Kidney epithelial cell (primary cell): ENCODE measurements at places on chromosomes 3 and 15. TPM values are rescaled to one million over a fixed set of nuclear protein-coding genes. Genes with fewer than 3 reads are reported as not detected.
A peak's percentile ranks its signal among the peaks of the same experiment; 100 is the strongest.

TAGLN3 gene
- 1.6 and 3.7 TPM in 2 replicates for total RNA-seq

CALML4 gene
- 2.4 and 5.3 TPM in 2 replicates for total RNA-seq

ASB14 gene
- total RNA-seq: not detected in 2 replicates

LIPH gene
- 2.5 and 4.3 TPM in 2 replicates for total RNA-seq

ADPRH gene
- total RNA-seq: 7.3 and 10.1 TPM in 2 replicates

HERC2 gene
- total RNA-seq: 53.4 and 59.0 TPM in 2 replicates

DLL4 gene
- total RNA-seq: 0.50 and 0.82 TPM in 2 replicates

TNNC1 gene
- 1.4 and 5.7 TPM in 2 replicates for total RNA-seq

NANOGP8 gene
- not detected in 2 replicates for total RNA-seq

RHOV gene
- total RNA-seq: 2.0 and 3.6 TPM in 2 replicates

GRCh38 chr3:151813799-151814198, at the start of gene AADAC:
Gene AADAC (plus strand): TSS chr3:151814116. CDS start chr3:151814163, 47 bp downstream.
- DNase-seq: no peak

- DNase-seq: no peak
Observed at GRCh38 chr3:103083848-103084631, 649.2 kb downstream of the ZPLD1 start.

- DNase-seq: peak; percentile 16
Observed at GRCh38 chr3:169811631-169812331, 889 bp upstream of the LRRIQ4 start.

DNA sequence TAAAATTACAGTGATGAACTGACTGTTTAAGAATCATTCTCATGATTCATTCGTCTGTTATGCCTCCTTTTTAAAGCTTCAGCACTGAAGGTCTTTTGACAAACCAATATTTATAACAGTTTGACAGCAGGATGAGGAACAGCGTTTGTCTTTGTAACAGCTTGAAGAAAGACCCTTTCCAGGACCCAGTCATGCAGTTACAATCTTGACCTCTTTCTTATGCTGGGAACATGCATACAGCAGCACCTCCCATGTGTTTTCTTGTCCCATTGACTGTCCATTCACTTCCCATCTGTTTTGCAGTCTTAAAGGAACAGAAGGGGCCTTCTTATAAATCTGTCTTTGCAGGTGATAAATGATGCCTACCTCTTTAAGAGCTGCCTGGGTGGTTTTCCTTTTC, 87.2 kb downstream of the OPA1 start:
- DNase-seq: peak; percentile 21

DNA sequence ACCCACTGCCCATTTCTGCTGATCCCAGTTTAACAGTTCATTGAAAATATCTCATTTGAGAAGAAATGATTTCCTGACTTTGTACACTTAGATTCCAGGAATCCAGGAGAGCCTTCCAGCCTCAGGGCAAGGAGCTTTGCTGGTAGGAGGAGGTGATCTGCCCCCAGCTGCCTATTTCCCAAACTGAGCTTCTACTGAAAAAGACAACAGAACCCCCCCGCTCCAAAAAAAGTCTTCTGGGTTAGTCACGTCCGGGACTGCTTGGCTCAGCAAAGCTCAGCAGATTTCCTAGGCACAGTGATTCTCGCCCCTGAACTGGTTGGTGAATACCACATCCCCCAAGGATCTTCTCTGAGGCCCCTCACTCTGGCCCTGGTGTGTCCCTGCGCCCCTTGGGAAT, 13.1 kb downstream of the SLC6A6 start:
- no peak for DNase-seq

- no peak for DNase-seq
Observed at GRCh38 chr3:37519236-37519635, 342.4 kb upstream of the CTDSPL start.

GRCh38 chr3:37598808-37599581, 262.7 kb upstream of the CTDSPL start:
- DNase-seq: no peak

DNA sequence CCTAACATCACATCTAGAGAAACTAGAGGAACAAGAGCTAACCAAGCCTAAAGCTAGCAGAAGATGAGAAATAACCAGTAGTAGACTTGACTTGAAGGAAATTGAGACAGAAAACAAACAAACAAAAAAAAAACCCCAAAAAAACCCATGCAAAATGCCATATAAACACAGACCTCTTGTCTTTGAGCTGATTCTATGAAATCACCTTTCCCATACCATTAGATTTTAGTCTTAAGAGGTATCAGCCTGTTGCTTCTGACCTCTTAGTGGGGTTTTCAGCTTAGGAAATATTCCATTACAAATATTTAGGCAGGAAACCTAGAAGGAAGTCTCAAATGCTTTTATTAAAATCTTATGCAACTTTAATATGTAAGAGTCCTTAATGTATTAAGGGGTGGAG, 23.9 kb upstream of the ST3GAL6 start:
- no peak for DNase-seq

DNA sequence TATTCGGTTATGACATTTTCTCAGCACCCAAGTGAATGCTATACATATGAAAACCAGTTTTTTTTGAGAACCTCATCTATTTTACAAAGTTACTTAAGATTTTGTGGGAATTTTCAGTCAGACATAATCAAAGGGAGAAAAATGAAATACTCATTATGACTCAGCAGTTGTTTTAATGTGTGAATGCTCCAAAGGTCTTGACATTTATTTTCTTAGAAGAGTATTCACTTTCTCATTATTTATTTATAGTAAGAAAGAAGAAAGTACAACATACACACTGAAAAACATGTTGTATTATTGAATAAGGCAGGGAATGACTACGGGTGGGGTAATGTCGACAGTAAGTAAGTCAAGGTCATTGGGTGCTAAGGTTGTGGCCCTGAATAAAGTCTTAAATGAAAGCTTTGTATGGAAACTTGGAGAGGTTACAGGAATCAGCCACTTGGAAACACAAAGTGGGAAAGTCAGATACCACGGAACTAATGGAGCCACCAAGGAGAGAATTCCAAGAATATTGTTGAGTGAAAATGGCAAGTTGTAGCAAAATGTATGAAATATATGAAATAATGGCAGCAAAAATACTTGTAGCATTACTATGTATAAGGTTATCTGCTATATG, 844.5 kb downstream of the TBL1XR1 start:
- no peak for DNase-seq

DNA sequence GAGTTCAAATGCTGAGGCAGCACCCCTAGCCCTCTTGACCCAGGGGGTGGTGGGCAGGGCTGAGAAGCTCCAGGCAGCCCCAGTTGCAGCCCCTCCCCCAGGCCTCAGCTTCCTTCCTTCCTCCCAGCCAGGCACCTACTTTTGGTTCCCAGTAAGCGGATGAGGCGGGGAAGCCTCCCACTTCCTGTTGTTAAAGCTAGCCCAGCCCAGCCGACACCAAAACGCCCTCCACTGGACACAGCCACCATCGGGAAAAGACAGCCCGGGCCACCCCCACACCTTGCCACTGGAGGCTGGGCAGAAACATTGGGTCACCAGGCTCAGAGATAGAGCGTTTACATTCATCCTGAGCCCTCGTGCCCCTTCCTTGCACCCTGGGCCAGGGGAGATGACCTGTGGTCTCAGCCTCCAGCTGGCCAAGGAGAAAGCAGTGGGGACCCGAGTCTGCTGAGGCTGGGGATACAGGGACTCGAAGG, 3.5 kb downstream of the DUSP7 start:
- no peak for DNase-seq

- DNase-seq: no peak
Observed at GRCh38 chr15:25508369-25509002, 69.7 kb upstream of the UBE3A start.

DNA sequence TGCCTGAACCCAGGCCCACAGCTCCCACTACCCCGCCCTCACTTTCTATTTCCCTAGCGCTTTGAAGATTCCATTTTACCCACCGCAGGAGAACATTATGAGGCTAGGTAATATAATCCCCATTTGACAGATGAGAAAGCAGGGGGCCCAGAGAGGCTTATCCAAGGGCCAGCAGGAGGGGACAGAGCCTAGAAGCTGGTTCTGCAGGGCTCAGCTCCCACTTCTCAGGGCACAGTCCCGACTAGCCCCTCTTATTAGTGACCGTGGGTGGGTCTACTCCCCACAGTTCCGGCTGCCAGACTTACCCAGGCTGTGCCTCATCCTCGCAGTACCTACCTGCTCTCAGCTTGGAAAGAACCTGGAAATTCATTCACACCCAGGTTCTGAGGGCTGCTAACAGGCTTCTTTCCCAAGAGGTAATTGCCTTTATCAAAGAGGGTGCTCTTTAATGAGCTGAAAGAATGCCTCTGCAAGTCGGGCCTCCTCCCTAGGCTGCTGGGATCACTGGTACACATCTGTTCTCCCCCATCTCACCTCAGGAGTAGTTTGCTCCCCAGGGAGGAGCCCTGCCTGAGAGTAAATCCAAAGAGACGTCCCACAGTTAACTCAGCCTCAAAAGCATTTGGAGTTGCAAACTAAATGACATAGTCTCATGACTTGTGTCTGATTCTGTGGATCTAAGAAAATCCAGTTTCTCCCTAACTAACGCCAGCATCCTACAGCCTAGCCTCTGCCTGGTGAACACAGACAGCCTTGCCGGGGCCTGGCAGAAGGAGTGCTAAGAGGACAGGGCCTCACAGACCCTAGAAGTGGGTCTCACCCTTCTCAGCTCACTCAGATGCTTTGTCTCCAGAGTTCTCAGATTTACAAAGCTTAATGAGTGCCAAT, 125.0 kb downstream of the CHSY1 start:
- no peak for DNase-seq

- no peak for DNase-seq
Observed at GRCh38 chr15:90316139-90316538, 35.9 kb upstream of the ZNF774 start.

DNA sequence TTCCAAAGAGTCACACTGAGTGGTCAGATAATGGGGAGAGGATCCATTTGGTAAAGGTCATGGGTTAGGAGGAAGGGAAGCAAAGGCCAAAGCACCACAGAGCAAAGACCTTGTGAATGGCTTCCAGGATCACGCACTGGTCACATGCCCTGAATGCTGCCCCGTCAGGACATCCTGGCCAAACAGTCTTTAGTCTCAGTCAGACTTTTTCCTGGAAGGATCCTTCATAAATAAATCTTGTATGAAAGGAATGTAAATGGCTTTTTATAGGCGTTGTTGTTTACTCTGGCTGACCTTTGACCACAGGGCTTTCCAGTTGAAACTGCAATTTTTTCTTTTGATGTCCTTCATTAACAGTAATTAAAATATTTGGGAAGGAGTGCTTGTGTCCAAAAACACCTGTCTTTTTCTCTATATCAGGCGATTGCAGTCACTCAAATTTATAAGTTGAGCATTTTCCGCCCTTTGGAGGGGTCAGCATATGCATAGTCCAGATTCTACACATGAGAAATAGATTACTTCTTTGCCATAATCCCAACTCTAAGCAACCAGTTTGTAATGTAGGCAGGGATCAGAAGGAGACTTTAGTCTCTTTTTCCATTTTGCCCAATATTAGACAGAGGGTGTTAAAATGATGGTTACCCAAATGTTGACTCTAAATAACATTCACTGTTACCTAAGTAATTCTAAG, 48.4 kb downstream of the CHAC1 start:
- no peak for DNase-seq

- no peak for DNase-seq
Observed at GRCh38 chr3:70078778-70079177, 79.2 kb downstream of the SAMMSON start.

- DNase-seq: no peak
Observed at GRCh38 chr3:119815716-119816115, 33.8 kb downstream of the NR1I2 start.

- DNase-seq: no peak
Observed at GRCh38 chr3:87473944-87474343, 197.6 kb upstream of the POU1F1 start.

DNA sequence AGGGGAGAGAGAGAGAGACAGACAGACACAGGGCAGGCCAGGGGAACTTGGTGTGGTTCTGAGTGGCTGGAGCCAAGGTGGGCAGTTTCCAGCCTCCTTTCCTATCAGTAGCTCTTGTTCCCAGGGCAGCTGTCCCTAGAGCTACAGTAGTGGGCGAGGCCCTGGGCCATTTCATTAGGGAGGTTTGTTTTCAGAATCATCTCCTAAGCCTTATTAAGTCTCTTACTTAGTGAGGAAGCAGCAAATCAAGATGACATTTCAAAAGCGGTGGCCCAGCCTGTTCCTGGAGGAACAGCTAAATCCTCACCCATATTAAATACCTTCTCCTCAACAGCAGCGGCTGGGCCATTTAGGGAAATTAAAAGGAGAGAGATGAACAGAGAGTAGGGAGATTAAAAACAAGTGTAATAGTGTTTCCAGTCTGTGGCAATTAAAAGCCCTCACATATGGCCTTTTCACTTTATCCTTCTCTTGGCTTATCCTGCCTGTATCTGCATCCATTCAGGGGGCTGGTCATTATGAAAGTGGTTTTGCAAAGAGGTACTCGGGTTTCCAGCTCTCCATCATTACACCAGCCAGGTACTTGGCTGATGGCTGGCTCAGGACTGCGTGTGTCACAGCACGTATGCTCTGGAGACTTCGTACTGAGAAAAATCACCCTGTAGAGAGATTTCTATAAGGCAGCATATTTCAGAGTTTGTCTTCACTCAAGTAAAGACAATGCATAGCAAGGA, 91.9 kb upstream of the PRR23C start:
- no peak for DNase-seq

DNA sequence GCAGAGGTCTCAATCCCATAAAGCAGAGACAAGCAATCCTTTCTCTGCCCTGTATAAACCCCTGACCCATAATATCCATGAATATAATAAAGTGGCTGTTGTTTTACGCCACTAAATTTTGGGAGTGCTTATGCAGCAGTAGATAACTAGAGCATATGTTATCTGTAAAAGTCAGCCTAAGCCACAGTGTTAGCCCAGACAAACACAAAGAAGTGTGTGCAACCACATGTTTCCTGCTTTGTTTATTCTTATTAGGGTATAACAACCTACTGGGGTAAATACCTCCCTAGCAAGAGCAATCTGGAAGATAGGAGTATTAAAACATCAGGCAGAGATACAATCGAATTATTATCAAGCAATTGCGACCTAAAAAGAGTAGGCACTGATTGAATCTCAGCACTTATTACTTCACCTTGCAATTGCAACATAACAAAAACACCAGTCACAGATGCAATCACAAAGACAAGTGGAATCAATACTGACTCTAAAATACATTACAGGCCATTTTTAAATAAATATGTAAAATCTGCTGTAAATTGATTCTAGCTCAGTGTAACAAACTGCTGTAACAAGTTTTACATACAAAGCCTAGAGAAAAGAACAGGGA, 94.6 kb upstream of the UBE2E2 start:
- no peak for DNase-seq

DNA sequence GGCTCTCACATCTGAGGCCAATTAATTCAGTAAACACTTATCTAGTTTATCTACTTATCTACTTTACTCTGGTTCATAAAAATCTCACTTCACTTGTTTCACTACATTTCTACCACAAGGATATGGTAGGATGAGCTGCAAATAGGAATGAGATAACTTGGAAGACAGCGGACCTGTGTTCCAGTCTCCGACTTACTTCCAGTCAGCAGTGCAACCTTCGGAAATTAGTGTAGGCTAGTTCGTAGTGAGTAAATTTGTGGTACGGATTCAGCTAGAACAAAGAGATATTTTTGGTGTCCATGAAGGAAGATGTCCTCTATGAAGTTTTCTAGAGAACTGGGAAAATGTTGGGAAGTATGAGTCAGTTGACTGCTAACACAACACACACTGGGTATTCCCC, 66.3 kb downstream of the TPRG1 start:
- no peak for DNase-seq
